Activated T-cell treated with anti-CD3 and anti-CD28 coated beads, Interleukin-2, amount 50 U/mL, for 24 hours (primary cell): ENCODE measurements at places on chromosomes 7 and 10.

DNA sequence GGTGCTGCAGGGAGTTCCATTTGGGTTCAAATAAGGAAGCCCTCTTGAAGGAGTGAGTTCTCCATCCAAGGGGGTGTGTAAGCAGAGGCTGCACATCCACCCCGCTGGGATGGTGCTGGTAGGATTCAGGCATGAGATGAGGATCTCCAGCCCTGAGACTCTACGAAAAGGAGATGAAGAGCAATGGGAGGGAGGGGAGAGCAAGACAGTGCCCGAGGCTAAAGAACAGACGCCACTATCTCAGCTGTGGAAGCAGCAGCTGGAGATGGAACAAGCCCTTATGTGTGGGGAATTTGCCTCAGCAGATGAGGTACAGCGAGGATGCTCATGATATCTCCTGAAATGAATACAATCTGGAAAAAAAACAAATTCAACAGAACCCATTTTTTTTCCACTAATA lies 28.1 kb upstream of the MYL10 start:
- DNase-seq: no peak

GRCh38 chr7:77383333-77383740 lies 32.8 kb downstream of the GSAP start:
- DNase-seq: no peak

DNA sequence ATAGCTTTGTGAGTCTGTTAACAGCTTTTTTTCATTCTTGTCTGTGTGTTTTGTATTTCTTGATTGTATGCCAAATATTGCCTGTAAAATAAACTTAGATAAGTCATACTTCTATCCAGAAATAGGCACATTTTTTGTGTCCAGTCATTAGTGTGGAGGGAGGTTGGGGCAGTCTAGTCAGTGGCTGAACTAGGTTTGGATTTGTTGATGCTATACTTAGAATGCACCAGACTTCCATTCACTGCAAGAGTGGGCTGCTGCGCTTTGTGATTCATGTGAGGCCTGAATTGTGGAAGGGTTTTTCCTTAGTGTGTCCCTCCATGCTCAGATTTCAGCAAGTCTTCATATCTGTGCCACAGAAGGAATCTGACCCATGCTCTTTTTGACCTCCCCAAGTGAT lies 50.0 kb downstream of the TRUB1 start:
- DNase-seq: no peak

GRCh38 chr10:88728107-88728763 lies 22.2 kb downstream of the LIPK start:
- DNase-seq: peak; percentile 41

- DNase-seq: no peak
Measured at GRCh38 chr7:128395748-128396147, 14.0 kb downstream of the IMPDH1 start.

DNA sequence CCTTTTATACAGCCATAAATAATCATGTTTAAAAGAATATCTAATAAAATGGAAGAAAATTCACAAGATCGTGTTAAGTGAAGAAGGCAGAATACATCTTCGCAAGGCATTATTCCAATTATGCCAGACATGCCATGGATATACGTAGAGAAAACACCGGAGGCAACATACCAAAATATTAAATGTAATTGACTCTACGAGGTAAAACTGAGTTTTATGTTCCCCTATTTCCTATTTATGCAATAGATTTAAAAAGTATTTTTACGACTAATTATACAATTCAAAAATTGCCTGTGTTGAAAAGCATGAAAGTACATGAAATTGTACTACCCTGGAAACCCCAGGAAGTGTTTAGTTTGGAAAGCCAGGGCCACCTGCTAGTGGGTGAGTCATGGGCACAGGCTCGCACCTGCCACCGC lies 936 bp upstream of the REPIN1 start:
- DNase-seq: no peak

- DNase-seq: no peak
Measured at GRCh38 chr10:54869022-54869421, 68.0 kb upstream of the PCDH15 start.

DNA sequence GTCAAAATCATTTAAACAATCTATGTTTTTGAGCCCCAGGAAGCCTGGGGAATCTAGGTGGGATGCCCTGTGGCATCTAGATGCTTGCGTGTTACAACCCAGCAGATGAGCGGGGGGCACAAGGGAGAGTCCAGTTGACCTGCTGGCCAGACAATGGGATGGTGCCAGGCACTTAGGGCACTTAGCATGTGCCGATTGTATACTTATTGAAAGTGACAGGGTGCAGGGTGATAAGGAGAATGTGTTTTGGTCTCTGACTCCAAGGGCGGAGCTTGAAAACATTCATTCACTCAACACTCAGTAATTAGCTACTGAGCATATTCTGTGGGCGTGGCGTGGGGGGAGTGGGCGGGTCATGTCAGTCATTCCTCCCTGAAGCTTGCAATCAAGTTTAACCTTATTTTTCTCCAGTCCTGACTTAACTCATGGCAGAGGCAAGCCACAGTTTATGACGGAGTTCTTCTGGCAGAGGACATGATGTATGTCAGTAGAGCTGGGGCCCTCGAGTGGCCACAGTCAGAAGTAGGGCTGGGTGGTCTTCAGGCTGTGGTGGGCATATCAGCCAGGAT lies 115.1 kb downstream of the PRKCQ start:
- no peak for DNase-seq

- DNase-seq: no peak
Measured at GRCh38 chr10:101046332-101047238, 15.2 kb upstream of the KAZALD1 start.

- DNase-seq: no peak
Measured at GRCh38 chr7:69450456-69450855, 147.8 kb upstream of the AUTS2 start.

- no peak for DNase-seq
Measured at GRCh38 chr7:44085546-44085945, 3.2 kb upstream of the POLM start.

DNA sequence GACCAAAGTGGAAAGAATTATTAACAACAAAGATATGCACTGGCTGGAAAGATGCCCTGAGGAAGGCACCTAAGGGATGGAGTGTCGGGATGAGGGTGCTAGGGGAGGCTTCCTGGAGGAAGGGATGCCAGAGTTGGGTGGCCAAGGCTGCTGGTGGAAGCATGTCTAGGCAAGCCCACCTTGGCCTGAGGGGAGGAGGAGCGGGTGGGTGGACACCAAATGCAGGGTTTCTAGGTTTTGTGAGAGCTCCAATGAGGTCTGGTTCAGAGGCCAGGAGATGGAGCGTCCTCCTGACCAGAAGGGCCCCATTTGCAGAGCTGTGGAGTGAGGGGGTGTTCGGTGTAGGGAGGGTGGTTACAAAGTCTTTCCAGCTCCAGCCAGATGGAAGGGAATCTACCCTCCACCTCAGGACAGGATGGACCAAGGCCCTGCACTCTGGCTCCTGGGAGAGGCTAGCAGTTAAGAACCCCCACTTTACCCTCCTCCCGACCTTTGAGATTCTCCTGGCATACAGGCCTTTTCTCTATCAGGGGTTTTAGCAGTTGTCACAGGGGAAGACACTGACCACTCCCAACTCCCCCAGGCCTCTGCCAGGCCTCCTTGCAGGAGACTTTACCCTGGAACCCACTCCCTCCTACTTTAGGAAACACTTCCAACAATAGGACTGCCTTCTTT lies 3.0 kb upstream of the DDIT4 start:
- no peak for DNase-seq

- DNase-seq: no peak
Measured at GRCh38 chr7:111090846-111091245, at the start of gene LRRN3. Gene LRRN3 (plus strand): TSS chr7:111091127. CDS start chr7:111122773, 31,646 bp downstream.

DNA sequence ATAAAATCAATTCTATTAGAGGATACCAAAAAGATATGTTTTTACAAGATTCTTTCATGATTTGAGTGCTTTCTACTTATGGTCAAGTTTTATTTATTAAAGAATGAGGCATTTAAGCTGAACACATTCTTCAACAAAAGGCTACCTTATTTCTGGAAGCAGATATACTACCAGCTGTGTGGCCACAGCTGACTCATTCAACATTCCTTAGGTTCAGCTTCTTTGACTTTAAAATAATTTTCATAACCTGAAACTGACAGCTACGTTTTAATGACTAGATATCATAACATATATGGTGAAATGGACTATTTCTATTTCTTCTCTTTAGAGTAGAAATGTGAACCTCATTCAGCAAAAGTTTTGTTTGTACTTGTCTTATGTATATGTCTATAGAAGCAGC lies 414.2 kb upstream of the SEMA3C start:
- DNase-seq: no peak

DNA sequence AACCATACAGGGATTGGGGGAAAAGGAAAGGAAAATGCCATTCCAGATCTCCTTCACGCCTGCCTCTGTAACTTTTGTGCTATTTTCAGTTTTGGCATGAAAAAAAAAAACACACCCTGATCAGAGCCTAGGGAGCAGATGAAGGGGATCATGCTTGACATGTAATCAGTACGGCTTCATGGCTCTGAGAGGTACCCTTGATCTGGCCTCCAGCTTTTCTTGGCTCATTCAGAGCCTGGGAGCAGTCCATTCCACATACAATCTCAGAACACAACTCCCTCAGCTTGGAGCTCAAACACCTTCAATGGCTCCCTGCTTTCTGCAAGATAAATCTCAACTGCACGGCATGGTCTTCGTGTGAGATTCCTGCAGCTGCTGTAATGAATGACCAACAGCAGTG lies 422.8 kb upstream of the ZMIZ1 start:
- DNase-seq: no peak

DNA sequence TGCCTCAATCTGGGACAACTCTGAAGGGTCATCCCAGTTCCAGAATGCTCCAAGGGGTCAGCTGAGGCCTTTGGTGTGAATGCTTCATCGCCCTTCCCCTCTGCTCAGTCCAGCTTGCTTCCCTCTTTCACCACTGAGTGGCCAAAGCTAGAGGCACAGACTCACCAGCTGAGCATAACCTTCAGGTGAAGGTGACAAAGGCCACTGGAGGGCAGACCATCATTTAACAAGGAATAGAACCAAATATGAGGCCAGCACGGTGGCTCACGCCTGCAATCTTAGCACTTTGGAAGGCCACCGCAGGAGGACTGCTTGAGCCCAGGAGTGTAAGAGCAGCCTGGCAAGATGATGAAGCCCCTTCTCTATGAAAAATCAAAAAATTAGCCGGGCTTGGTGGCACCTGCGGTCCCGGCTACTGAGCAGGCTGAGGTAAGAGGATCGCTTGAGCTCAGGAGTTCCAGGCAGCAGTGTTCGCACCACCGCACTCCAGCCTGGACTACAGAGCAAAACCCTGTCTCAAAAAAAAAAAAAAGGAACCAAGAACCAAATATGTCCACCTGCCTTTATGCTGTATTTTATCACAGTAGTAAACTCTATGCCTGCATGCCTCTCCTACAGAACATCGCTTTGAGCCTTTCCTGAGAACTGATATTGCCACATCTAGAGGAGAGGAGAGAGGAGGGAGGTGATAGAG lies 13.4 kb downstream of the PRKAG2 start:
- no peak for DNase-seq

- no peak for DNase-seq
Measured at GRCh38 chr10:15868006-15868405, 7.7 kb upstream of the MINDY3 start.

- no peak for DNase-seq
Measured at GRCh38 chr10:128086003-128086863, 40.0 kb downstream of the MKI67 start.

- DNase-seq: no peak
Measured at GRCh38 chr7:90173127-90173844, 19.0 kb downstream of the STEAP1 start.

GRCh38 chr7:117472335-117472734 lies 7.5 kb upstream of the CFTR start:
- DNase-seq: no peak

DNA sequence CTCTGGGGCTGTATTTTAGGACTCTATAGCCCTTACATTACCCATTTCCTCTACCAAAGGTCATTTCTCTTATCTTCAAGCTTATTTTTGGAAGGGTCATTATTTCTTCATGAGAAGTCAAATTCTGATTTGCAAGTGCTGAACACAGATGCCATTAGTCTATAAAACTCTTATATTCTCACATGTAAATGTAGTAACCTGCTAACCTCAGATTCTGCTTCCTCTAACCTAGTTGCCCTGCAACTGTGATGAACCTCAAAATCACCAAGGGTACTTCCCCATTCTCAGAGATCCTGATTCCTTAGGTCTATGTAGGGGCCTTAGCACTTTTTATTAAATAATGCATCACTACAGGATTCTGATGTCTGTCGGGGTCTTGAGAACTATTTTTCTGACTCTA lies 6.3 kb downstream of the FAS start:
- no peak for DNase-seq

DNA sequence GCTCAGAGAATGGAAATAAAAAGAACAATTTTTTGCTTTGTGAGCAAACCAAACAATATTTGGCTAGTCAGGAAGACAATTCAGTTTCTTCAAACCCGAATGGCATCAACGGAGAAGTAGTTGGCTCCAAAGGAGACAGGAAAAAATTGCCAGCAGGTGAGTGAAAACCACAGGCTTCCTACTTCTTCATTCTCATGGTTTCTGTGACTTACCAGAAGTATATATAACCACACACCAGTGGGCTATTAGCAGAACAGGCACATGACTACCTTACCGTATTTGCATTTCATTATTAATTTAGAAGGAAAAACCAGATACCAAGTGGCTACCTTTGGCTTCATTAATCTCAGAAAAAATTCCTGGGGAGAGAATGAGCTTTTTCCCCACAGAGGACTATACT lies 8.8 kb downstream of the TDRD1 start:
- DNase-seq: no peak

DNA sequence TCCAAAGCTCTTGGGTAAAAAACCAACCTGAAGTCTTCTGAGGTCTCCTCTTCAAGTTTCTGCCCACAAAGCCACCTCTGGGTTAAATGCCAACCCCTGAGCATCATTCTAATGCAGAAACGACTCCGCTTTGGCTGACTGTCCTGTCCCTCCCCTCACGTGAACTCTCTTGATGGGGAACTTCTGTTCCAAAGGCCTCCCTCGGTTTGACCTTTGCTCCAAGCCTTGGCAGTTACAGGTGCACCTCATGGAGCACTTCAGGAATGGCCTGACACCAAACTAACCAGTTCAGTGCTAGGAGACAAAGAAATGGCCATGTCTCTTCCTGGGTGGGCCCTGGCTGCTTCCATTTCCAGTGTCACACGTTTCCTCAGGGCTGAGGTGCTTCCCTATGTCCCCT lies 20.0 kb downstream of the CAMK2G start:
- DNase-seq: no peak

GRCh38 chr10:96124230-96125141 lies 5.6 kb upstream of the ZNF518A start:
- no peak for DNase-seq
